ENCODE measurements at places on chromosomes 3 and 15.
A peak's percentile ranks its signal among the peaks of the same experiment; 100 is the strongest.

GRCh38 chr3:59867185-59868002 lies 817.6 kb upstream of the CFAP20DC start:
- no peak for DNase-seq

- DNase-seq = no peak
Measured at GRCh38 chr3:154177406-154177805, 56.2 kb downstream of the ARHGEF26 start.

- DNase-seq = no peak
Measured at GRCh38 chr3:127682561-127682960, 9.8 kb downstream of the ABTB1 start.

GRCh38 chr15:74396146-74396438 lies 28.6 kb upstream of the CYP11A1 start:
- no peak for DNase-seq

GRCh38 chr15:39584266-39584659 lies 3.4 kb downstream of the THBS1 start:
- no peak for DNase-seq

DNA sequence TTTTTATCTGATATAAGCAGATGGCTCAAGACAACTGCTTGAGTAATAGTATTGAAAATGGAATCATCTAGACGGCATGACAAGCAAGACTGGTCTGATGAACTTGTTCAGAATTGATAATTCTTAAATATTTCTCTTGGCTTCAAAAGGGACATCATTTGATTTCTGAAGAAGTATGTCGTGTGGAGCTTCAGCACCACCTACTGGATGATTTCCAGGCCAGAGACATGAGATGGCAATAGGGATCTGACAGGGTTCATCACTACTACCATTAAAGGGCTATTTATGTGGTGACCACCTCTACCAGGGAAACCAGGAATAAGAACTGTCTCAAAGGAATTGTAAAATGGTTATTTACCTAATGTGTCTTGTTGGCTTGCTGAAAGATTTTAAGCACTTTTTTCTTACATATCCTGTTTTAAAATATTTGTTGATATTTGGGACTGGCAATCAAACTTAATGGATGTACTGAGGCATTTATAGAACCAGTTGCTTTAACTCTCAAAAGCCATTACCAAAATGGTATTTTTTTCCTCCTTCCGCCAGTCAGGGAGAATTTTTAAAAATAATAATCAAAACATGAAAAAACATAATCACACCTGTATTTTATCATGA lies 99.5 kb upstream of the FAM98B start:
- peak; percentile 23 for DNase-seq

GRCh38 chr15:89367485-89368451 lies 33.1 kb upstream of the POLG start:
- DNase-seq = no peak

- DNase-seq = no peak
Measured at GRCh38 chr3:14921811-14922705, 25.3 kb upstream of the NR2C2 start.

- no peak for DNase-seq
Measured at GRCh38 chr15:99315636-99316035, 64.4 kb downstream of the LRRC28 start.

DNA sequence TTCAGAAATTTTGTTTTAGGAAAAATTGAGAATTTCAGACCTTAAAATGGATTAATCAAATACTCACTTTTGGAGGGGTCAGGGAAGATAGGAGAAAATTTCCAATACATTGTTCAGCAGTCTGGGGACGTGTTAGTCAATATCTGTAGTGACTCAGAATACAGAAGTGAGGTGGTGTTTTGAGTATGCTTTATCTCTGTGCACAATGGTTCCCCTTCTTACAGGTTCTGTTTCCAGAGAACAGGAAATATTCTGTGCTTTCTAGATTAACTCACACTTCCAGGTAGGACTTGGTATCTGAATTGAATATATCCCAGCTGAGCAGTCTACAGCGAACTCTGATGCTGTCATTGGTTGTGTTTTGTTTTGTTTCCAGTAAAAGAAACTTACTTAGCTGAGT lies 30.7 kb upstream of the CCDC54 start:
- DNase-seq = no peak

DNA sequence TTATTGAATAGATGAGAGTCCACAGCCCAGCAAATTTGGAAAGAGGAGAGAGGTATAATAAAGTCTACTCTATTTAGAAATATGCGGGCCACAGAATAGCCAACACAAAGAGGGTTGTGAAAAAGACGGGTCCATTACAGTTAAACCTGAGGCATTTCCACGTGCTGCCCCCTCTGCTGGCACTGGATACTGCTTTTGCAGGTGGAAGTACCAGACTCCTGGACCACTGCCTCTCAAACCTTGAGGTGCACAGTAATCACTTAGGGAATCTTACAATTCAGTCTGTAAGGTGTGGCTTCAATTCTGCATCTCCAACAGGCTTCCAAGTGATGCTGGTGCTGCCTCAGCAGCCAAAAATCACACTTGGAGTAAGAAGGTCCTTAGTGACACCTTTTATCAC lies 3.0 kb upstream of the TFDP2 start:
- DNase-seq = no peak

GRCh38 chr15:40340038-40340739 lies 550 bp downstream of the CCDC9B start:
- DNase-seq = no peak

DNA sequence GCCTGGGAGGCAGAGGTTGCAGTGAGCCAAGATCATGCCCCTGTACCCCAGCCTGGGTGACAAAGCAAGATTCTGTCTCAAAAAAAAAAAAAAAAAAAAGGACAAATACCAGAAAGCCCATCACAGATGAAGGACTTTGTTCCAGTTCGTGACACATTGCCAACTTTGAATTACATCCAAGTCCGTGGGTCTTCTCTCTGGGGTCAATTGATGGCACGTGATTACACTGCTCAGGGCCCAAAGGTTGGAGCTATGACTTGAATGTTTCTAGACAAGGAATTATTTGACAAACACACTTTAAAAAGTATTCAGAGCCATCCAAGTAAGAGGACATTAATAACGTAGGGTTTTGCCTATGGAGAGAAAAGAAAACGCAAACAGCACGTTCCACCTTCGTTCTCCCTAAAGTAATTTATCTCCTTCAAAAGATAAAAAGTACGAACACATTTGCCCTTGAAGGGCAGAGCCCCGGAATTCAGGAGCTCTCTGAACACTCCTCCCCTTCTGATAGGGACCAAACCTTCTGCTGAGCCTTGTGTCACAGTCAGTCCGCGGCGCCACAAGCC lies 31.3 kb upstream of the ST3GAL6 start:
- DNase-seq = no peak

- no peak for DNase-seq
Measured at GRCh38 chr15:70098461-70099166, 897 bp upstream of the TLE3 start.

GRCh38 chr3:132448216-132448961 lies 31.1 kb downstream of the DNAJC13 start:
- DNase-seq = no peak

- DNase-seq = no peak
Measured at GRCh38 chr3:42593635-42594034, 3.0 kb downstream of the SS18L2 start.

GRCh38 chr3:151226088-151226563 lies 23.1 kb upstream of the GPR171 start:
- DNase-seq = no peak

DNA sequence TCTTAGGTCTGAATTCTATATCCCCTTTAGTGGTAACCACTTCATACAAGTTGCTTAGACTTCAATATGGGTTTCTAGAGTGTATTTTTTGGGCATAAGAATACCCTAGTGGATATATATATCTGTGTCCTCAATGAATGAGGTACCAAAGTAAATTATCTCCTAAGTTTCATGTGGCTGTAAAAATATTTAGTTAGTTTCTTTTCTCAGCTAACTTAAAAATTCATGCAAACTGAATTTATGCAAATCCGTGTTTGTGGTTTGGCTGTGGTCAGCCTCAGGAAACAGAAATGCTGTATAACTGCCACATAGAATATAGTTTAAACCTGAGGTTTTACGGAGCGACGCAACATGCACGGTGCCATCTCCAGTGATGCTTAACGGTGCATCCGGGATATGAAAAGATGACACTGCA lies 80.3 kb downstream of the PEX5L start:
- no peak for DNase-seq

- DNase-seq = no peak
Measured at GRCh38 chr15:39127151-39127790, 453.6 kb upstream of the THBS1 start.

DNA sequence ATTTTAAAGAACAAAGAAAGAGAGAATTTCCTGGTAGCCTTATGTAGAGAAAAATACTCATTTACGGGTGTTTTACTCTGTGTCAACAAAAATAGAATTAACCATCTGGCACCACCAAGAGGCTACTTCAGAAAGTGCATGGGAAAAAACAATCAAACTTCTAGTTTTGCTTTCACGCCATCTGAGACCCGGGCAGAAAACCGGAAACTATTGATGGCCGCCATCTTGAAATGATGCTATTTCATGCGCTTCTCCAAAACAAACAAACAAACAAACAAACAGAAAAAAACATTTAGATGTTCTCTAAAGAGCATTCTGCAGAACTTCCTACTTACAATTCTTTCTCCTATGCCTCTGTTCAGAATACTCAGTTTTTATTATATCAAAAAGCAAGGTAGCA lies 49.4 kb upstream of the SYNPR start:
- no peak for DNase-seq

- DNase-seq = no peak
Measured at GRCh38 chr15:69914960-69915359, 182.8 kb downstream of the TLE3 start.

DNA sequence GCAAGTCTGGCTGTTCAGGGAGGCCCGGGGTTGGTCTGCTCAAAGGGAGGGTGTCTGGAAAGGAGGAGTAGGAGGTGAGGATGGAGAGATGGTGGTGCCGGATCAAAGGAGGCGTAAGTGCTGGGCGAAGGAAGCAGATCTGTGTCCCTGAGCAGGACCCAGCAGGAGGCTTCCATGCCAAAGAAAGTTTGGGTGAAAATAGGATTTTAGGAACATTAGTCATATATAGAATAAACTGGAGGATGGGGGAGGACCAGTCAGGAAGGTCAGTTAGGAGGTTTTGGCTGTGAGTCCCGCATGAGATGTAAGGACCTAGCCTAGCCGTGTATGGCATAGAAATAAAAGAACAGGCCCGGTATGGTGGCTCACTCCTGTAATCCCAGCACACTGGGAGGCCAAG lies 28.6 kb upstream of the VPS8 start:
- no peak for DNase-seq

DNA sequence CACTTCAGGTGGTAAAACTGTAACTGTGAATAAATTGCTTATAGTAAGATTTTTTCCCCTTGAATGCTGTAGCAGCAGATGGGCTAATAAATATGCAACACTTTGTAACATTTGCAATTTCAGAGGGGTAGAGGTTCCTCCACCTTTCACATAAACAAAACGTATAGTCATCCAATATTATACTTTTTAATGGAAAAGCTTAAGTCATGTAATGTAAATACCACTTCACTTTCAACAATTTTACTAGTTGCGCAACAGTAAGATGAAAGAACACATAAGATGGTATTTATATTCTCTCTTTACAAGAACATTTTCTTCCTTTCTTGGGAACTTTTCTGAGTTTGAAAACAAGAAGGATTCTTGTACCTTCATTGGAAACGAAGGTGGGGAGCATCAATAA lies 56.6 kb upstream of the FAM3D start:
- no peak for DNase-seq

GRCh38 chr3:98968347-98968746 lies 66.9 kb upstream of the DCBLD2 start:
- no peak for DNase-seq

DNA sequence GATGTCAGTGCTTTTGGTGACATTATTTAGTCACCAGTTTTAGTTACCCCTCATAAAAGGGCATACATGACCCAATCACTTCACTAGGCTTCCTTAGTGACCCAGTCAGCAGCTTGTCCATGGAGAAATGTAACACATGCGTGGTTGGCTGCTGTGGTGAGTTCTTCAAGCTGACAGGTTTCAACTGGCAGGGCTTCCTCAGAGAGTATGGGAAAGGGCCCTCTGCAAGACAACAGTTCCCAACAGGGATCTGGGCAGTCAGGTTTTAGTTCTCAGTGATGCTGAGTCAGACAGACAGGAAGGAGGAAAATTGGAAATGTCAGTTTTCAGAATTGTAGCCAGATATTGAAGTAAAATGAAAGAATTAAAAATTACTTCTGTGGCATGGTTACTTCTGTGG lies 282.5 kb downstream of the TBL1XR1 start:
- DNase-seq = no peak

- DNase-seq = no peak
Measured at GRCh38 chr15:22786868-22787698, 639 bp downstream of the NIPA1 start.

- no peak for DNase-seq
Measured at GRCh38 chr3:60456180-60456579, 795.1 kb downstream of the FHIT start.

- DNase-seq = no peak
Measured at GRCh38 chr3:122947738-122948137, 79.8 kb downstream of the SEMA5B start.

- no peak for DNase-seq
Measured at GRCh38 chr3:84885199-84885882, 73.4 kb upstream of the CADM2 start.

- DNase-seq = no peak
Measured at GRCh38 chr3:13563911-13564310, 15.0 kb downstream of the FBLN2 start.

DNA sequence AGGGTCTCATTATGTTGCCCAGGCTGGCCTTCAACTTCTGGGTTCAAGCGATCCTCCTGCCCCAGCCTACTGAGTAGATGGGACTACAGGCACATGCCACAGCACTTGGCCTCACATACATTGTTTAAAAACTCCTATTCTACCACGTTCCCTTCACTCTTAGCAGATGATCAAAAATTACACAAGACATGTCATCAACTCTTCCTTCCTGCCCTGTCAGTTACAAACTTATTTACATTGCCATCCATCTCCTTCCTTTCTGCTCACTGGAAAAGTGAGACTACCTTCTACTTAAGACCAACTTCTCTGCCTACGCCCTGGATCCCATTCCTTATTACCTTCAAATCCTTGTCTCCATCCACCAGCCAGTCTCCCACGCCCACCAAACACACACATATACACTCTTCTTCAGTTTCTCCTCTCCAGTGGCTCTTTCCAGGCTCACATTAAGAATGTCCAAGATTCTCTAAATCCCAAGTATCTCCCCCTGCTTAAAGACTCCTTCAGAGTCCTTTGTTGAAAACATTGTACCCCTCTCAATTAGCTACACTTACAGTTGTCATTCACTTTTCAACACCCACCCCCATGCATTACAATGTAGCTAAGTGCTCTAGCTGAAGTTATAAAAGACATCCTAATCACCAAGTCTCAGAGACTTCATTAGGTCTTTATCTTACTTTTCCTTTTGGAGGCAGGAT lies 4.3 kb downstream of the PEAK1 start:
- DNase-seq = no peak

- no peak for DNase-seq
Measured at GRCh38 chr3:95120921-95121320, 1058.1 kb downstream of the NSUN3 start.

DNA sequence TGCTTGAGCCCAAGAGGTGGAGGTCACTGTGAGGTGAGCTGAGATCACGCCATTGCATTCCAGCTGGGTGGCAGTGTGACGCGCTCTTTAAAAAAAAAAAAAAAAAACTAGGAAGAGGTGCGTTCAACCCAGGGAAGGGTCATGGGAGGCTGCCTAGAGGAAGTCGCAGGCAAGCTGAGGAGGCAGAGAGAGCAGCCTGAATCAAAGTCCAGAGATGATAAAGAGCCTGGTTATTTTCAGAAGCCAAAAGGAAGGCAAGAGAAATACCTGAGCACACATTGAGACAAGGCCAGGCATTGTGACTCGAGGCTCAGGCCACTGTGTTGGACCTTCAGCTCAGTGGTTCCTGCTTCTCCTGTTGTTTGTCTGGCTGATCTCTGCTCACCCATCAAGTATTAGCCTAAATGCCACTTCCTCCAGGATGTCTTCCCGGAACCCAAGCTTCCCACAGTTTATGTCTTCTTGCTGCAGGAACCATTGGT lies 16.1 kb upstream of the GCNT3 start:
- no peak for DNase-seq
